Nephron progenitor cell (in vitro differentiated cells): ENCODE measurements at places on chromosomes 11 and 22.

DNA sequence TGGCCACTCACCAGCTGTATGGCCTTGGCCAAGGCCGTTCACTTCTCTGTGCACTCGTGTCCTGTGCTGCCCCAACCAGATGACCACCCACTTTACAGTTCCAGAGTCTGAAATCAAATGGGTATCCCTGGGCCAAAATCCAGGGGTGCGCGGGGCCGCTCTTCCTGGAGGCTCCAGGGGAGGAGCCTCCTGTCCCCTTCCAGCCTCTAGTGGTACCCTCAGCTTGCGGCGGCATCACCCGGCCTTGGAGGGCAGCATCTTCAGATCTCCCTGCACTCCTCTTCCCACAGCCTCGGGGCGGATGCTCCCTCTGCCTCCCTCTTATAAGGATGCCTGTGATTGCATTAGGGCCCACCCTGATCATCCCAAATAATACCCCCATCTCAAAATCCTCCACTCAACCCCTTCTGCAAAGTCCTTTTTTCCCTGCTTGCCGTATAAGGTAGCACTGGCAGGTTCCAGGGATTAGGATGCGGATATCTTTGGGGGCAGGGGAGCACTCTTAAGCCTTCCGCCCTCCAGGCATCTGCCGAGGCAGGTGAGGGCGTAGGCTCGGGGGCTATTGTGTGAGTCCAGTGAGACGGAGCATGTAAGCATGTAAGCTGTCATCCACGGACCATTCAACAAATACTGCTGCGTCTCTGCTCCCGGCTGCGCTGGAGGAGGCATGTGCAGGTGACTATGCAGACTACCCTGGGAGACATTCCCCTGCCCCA is 24.4 kb upstream of the SHISAL1 start:
- DNase-seq: no peak

DNA sequence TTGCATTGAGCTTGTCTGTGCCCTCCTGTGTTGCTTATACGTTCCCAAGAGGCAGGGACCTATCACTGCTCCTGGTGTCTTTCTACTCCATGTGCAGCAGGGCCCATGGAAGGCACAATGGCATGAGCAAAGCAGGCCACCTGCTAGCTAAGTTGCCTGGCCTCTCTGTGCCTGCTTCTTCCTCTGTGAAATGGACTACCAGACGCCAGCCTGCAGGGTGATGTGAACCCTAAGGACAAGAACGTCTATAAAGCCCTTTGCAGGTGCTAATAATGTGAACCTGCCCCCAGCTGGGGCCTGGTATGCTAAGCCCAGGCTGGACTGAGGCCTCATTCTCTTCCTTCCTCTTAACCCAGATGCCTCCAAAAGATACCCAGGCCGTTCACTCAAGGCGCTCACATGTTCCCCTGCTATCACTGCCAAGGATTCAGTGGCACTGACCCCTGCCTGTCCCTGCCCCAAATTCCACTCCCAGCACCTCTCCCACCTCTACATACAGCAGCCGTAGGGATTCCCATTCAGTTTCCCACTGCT is 4.0 kb downstream of the GUCD1 start:
- no peak for DNase-seq

DNA sequence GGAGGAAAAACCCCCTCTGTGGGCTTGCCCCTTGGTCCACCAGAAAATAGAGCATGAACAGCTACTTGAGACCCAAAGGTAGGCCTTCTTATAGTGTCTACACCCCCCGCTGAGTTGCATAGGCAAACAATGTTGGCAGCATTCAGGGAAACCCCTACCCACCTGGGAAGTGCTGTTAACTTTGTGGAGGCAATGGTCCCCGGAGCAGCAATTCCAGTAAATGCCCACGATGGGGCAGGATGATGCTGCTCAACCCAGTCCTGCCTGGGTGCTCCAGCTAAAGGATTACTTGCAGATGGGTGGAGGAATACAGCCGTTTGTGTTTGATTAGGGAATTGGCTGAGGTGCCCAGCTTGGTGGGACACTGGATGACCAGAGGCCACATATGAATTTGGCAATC is 381.3 kb upstream of the ANO5 start:
- no peak for DNase-seq

DNA sequence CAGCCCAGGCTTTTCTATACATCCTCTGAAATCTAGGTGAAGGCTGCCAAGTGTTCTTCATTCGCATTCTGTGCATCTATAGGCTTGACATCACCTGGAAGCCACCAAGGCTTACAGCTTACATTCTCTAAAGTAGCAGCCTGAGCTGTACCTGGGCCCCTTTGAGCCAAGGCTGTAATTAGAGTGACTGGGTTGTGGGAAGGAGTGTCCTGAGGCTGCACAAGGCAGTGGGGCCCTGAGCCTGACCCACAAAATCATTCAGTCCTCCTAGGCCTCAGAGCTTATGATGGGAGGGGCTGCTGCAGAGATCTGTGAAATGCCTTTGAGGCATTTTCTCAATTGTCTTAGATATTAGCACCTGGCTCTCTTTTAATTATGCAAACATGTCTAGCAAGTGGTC is 33.0 kb upstream of the RDX start:
- no peak for DNase-seq

GRCh38 chr11:94151903-94152677 is 23.4 kb downstream of the PANX1 start:
- no peak for DNase-seq

GRCh38 chr11:133053124-133053776 is 479.1 kb downstream of the OPCML start:
- no peak for DNase-seq

DNA sequence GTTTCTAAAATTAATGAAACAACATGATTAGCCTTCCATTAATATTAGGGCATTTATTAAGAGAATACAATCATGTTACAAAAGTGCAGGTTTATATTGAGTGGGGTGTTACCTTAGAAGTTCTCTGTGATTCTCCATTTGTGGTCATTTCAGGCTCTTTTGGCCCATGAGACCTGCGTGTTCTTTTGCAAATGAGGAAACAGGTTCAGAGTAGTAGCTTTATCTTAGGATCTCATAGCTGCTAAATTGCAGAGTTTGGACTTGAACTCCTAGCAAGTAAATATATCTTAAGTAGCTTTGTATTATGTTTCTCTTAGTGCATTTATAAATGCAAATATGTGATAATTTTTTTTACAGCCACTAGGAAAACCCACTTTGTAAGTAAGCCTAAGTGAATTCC is 18.3 kb downstream of the FAR1 start:
- DNase-seq: no peak
